ENCODE measurements at places on chromosomes 5 and 9. TPM values are rescaled to one million over a fixed set of nuclear protein-coding genes. Genes with fewer than 3 reads are reported as not detected.

GRCh38 chr9:7961076-7961475, 161.5 kb upstream of the DMAC1 start:
- DNase-seq: no peak
- H3K4me3 ChIP-seq: no peak overlapping the region
- H3K4me1 ChIP-seq: no peaks in the 10 kb centered on the region
- H3K27ac ChIP-seq: no peak overlapping the region
- H3K36me3 ChIP-seq: no peaks in the 10 kb centered on the region

GRCh38 chr9:110752766-110753165, 84.2 kb downstream of the MUSK start:
- no peaks in the 10 kb centered on the region for H3K4me1 ChIP-seq
- H3K4me3 ChIP-seq: no peak overlapping the region
- H3K27me3 ChIP-seq: no peaks in the 10 kb centered on the region
- H3K36me3 ChIP-seq: no peaks in the 10 kb centered on the region

- no peaks in the 10 kb centered on the region for H3K4me1 ChIP-seq
- no peaks in the 10 kb centered on the region for H3K27me3 ChIP-seq
- no peak for DNase-seq
- no peak overlapping the region for H3K27ac ChIP-seq
Observed at GRCh38 chr5:61184708-61185107, 22.4 kb upstream of the SMIM15 start.

DNA sequence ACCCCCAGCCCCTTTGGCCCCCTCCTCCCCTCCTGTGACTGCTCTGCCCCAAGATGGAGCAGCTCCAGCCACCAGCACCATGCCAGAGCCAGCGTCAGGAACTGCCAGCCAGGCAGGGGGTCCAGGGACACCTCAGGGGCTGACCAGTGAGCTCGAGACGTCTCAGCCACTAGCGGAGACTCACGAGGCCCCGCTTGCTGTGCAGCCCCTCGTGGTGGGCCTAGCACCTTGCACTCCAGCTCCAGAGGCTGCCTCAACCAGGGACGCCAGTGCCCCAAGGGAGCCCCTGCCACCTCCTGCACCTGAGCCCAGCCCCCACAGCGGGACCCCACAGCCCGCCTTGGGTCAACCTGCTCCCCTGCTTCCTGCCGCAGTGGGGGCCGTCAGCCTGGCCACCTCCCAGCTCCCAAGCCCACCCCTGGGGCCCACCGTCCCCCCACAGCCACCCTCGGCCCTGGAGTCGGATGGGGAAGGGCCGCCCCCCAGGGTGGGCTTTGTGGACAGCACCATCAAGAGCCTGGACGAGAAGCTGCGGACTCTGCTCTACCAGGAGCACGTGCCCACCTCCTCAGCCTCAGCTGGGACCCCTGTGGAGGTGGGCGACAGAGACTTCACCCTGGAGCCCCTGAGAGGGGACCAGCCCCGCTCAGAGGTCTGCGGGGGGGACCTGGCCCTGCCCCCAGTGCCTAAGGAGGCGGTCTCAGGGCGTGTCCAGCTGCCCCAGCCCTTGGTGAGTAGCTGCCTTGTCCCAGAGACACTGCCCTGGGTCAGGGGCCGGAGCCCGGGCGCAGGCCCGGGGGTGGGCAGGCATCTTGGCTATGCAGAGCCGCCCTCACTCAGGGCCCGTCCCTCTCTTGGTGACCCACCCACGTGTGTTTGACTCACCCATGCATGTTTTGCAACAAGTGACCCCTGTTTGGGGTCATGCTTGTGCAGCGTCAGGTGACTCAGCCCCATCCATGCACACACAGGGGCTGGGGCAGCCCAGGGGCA, 105.2 kb downstream of the WNK2 start:
- H3K27ac ChIP-seq: no peak overlapping the region
- no peaks in the 10 kb centered on the region for H3K36me3 ChIP-seq
- H3K4me3 ChIP-seq: no peak overlapping the region

GRCh38 chr5:31355337-31355736, 161.9 kb downstream of the CDH6 start:
- H3K27me3 ChIP-seq: no peaks in the 10 kb centered on the region
- no peak overlapping the region for H3K4me3 ChIP-seq
- no peaks in the 10 kb centered on the region for H3K4me1 ChIP-seq
- H3K27ac ChIP-seq: no peak overlapping the region
- DNase-seq: no peak

GRCh38 chr9:98097836-98098235, 21.2 kb downstream of the TRIM14 start:
- DNase-seq: no peak
- no peaks in the 10 kb centered on the region for H3K36me3 ChIP-seq
- no peak overlapping the region for H3K4me3 ChIP-seq
- no peaks in the 10 kb centered on the region for H3K4me1 ChIP-seq

DNA sequence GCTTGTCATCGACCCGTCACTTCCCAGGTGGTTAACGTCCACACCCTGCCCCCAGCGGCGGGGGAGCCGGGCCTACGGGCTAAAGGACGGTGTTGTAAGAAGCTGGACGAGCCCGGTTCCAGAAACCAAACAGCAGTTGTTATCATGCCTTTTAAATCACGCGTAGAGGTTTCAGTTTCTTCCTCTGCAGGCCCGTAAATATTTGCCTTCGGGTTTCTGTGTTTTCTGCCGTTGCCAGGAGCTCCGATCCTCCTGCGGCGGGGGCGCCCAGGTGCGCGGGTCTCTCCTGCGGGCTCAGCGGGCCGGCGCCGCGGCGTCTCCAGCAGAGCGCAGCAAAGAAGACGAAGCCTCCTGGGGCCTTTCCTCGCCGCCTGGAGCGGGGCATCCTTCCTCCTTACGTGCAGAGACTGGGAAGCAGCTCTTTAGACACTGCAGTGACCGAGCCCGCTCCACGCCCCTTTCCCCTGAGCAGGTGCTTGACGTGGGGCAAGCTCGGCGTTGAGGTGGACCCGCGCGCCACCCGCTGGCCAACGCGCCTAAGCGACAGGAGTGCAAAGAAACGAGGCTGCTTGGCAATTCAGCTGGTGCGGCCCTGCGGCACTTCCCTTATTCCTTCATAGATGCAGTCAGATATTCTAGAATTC, 21.8 kb upstream of the TTC1 start:
- H3K27me3 ChIP-seq: no peaks in the 10 kb centered on the region
- no peaks in the 10 kb centered on the region for H3K36me3 ChIP-seq
- peak overlapping the region; percentile 16 for H3K4me3 ChIP-seq
- DNase-seq: peak; percentile 75
- no peak overlapping the region for H3K27ac ChIP-seq
- no peaks in the 10 kb centered on the region for H3K4me1 ChIP-seq

- no peaks in the 10 kb centered on the region for H3K27me3 ChIP-seq
- DNase-seq: no peak
- H3K4me3 ChIP-seq: no peak overlapping the region
- no peak overlapping the region for H3K27ac ChIP-seq
- H3K4me1 ChIP-seq: no peaks in the 10 kb centered on the region
Observed at GRCh38 chr5:154722097-154722496, 33.1 kb upstream of the LARP1 start.

- H3K27me3 ChIP-seq: no peaks in the 10 kb centered on the region
- no peak for DNase-seq
- H3K36me3 ChIP-seq: no peaks in the 10 kb centered on the region
- no peak overlapping the region for H3K4me3 ChIP-seq
- H3K4me1 ChIP-seq: peaks cover 9% of the 10 kb centered on the region
- H3K27ac ChIP-seq: peak overlapping the region; percentile 33
Observed at GRCh38 chr9:77933019-77933418, 98.6 kb downstream of the GNAQ start.

DNA sequence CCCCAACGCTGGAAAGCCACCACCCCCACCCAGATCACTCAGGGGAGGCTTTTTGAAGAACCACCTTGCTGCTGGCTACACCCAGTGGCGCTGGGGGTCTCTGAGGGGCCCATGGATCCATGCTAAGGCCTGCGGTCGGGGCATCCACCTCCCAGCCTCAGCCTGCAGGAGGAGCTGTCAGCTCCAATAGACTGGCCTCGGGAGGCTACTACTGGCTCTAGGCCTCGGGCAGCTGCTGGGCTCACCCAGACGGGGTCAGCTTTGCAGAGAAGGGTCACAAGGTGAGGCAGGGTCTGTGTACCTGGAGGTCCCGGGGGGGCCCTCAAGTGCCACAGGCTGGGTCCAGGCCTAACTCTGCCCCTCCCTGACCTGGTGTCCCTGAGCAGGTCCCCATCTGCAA, 193.7 kb downstream of the OLFM1 start:
- no peaks in the 10 kb centered on the region for H3K27me3 ChIP-seq
- no peak overlapping the region for H3K27ac ChIP-seq
- no peak overlapping the region for H3K4me3 ChIP-seq

- H3K4me1 ChIP-seq: no peaks in the 10 kb centered on the region
- no peak for DNase-seq
- H3K27me3 ChIP-seq: no peaks in the 10 kb centered on the region
- no peaks in the 10 kb centered on the region for H3K36me3 ChIP-seq
- H3K27ac ChIP-seq: no peak overlapping the region
Observed at GRCh38 chr5:56532466-56532865, 282.9 kb upstream of the MAP3K1 start.

GRCh38 chr5:134846641-134846960, 833 bp downstream of the C5orf24 start:
- H3K4me3 ChIP-seq: peak overlapping the region; percentile 85
- peaks cover 12% of the 10 kb centered on the region for H3K4me1 ChIP-seq
- H3K27me3 ChIP-seq: no peaks in the 10 kb centered on the region
- peak overlapping the region; percentile 97 for H3K27ac ChIP-seq
- H3K36me3 ChIP-seq: no peaks in the 10 kb centered on the region

GRCh38 chr5:78835176-78835575, 149.9 kb downstream of the ARSB start:
- no peak overlapping the region for H3K27ac ChIP-seq
- H3K27me3 ChIP-seq: no peaks in the 10 kb centered on the region
- no peak overlapping the region for H3K4me3 ChIP-seq
- no peaks in the 10 kb centered on the region for H3K4me1 ChIP-seq

- H3K4me3 ChIP-seq: no peak overlapping the region
- no peaks in the 10 kb centered on the region for H3K27me3 ChIP-seq
- no peak for DNase-seq
- H3K4me1 ChIP-seq: no peaks in the 10 kb centered on the region
- no peaks in the 10 kb centered on the region for H3K36me3 ChIP-seq
Observed at GRCh38 chr5:1387059-1387755, 42.3 kb upstream of the CLPTM1L start.

GRCh38 chr5:168153263-168153875, 138.1 kb upstream of the WWC1 start:
- H3K27ac ChIP-seq: no peak overlapping the region
- no peak for DNase-seq
- no peaks in the 10 kb centered on the region for H3K4me1 ChIP-seq
- no peaks in the 10 kb centered on the region for H3K27me3 ChIP-seq
- H3K4me3 ChIP-seq: no peak overlapping the region
- H3K36me3 ChIP-seq: no peaks in the 10 kb centered on the region

DNA sequence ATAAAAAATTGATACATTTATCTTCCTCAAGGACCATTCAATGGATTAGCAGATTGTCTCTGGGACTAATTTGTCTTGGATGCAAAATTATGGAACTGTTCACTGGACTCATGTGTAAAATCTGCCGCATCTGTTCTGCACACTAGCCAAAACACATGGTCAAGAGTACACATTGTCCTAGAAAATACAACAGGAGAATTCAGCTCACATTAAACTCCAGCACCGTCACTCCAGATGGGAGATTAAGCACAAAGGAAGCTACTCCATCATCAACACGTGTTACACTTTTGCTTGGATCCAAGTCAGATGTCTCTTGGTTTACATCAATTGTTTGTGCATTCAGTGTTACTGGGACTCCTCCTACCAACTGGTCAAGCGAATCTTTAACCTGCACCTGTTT, 28.8 kb downstream of the C5 start:
- no peaks in the 10 kb centered on the region for H3K36me3 ChIP-seq
- H3K27me3 ChIP-seq: no peaks in the 10 kb centered on the region
- H3K27ac ChIP-seq: no peak overlapping the region

GRCh38 chr5:115190388-115190787, 20.7 kb upstream of the TRIM36 start:
- H3K4me1 ChIP-seq: no peaks in the 10 kb centered on the region
- H3K27me3 ChIP-seq: no peaks in the 10 kb centered on the region
- no peak overlapping the region for H3K27ac ChIP-seq
- H3K36me3 ChIP-seq: no peaks in the 10 kb centered on the region
- no peak for DNase-seq

DNA sequence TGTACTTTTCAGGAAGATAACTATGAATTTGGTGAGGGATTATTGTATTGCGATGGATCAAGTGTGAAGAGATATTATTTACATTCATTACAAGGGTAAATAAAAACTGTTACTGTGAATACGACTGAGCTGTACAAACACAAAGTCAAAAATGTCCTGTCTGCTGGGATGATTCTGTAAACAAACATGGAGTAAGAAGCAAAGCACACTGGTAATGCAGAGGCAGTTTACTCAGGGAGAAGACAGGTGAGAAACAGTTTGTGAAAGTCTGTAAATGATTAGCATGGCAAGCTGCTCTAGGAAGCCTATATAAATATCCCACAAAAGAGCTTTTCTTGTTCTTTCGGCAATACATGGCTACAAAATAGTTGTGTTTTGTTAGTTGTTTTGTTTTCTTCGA, 115.4 kb upstream of the GNA14 start:
- H3K4me1 ChIP-seq: no peaks in the 10 kb centered on the region
- no peak overlapping the region for H3K4me3 ChIP-seq
- H3K27me3 ChIP-seq: no peaks in the 10 kb centered on the region
- H3K27ac ChIP-seq: no peak overlapping the region
- no peaks in the 10 kb centered on the region for H3K36me3 ChIP-seq

DNA sequence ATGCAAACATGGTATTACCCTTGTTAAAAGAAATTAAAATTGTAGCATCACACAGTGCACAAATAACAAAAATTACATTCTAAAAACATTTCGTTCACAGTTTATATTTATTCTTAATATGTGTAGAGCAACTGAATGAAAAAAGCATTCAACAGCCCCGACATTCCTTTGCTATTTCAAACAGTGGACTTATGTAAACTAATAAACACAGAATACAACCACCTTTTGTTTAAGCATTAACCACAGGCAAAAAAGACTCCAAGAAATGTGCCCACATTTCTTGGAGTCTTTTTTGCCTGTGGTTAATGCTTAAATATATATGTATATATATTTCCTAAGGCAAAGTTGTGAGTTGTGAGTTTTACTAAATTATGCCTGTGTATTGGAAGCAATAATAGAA, 532.5 kb upstream of the DAP start:
- H3K36me3 ChIP-seq: no peaks in the 10 kb centered on the region
- no peak overlapping the region for H3K27ac ChIP-seq
- no peak overlapping the region for H3K4me3 ChIP-seq
- no peaks in the 10 kb centered on the region for H3K27me3 ChIP-seq
- no peaks in the 10 kb centered on the region for H3K4me1 ChIP-seq
- DNase-seq: no peak

The JAKMIP2 gene
- total RNA-seq: 6.1 TPM

The GKAP1 gene
- total RNA-seq: 4.9 TPM

The PNPLA7 gene
- 25.7 TPM for total RNA-seq

The SURF1 gene
- total RNA-seq: 21.8 TPM

The SLC6A7 gene
- total RNA-seq: not detected

The CCL28 gene
- 3.1 TPM for total RNA-seq

The TAF11L5 gene
- total RNA-seq: not detected

The FAXDC2 gene
- total RNA-seq: 126 TPM

The KCNV2 gene
- total RNA-seq: not detected

The GPR151 gene
- not detected for total RNA-seq
